Suppressor macrophage treated with lipopolysaccharide for 1 hour (primary cell): ENCODE measurements at places on chromosomes 5 and 9.

DNA sequence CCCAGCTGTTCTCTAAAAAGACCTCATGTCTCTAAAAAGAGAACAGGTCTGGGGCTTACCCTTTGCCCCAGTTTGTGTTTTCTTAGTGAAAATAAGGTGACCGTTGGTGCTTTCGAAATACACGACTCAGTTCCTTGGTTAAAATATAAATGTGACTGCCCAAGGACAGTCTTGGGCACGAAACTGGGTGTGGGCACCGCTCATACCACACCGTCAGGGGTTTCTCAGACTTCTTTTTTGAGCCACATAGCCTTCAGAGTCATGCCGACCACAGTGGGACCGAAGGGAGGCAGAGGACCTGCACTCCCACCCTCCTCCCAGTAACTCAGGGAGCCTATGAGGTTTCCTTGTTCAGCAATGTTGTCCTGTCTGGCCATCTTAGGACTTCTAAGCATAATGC, 6.5 kb downstream of the SNX18 start:
- no peak for DNase-seq

DNA sequence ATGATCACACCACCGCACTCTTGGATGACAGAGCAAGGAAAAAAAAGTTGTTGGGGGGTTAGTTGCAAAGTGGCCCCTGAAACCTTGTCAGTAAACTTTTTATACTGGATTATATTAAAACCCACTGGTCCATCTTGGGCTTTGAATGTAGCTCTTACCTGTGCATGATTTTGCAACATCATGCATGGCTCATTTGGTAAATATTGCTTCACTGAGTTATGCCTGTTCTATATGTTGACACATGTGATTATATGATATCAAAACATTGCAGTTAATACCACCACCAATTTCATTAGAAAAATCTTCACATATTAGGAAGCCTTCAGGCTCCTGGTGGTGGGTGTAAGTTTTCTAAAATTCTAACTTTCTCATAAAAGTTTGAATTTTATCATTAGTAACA, 41.9 kb downstream of the DYNC2I2 start:
- no peak for DNase-seq

GRCh38 chr5:124514956-124515355, 231.5 kb downstream of the ZNF608 start:
- DNase-seq: no peak

DNA sequence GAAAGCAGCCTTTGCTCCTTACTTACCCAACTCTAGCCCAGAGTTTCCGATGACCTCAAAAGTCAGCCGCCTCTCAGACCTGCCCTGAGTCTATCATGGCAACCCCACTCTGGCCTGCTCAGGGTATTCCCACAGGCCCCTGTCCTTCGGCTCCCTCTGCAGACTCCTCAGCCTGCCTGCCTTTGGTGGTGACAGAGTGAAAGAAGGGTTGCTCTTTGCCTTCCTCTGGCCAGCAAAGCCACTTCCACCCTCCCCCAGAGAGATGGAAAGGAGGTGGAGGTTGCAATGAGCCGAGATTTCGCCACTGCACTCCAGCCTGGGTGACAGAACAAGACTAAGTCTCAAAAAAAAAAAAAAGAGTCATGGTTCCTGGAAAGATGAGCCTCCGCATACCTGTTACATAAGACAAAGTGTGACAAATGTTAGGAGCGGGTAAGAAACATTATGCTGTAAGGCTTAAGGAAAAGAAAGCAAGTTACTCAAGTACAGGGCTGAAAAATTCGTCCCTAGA, 2.3 kb upstream of the SMIM33 start:
- peak; percentile 87 for DNase-seq

DNA sequence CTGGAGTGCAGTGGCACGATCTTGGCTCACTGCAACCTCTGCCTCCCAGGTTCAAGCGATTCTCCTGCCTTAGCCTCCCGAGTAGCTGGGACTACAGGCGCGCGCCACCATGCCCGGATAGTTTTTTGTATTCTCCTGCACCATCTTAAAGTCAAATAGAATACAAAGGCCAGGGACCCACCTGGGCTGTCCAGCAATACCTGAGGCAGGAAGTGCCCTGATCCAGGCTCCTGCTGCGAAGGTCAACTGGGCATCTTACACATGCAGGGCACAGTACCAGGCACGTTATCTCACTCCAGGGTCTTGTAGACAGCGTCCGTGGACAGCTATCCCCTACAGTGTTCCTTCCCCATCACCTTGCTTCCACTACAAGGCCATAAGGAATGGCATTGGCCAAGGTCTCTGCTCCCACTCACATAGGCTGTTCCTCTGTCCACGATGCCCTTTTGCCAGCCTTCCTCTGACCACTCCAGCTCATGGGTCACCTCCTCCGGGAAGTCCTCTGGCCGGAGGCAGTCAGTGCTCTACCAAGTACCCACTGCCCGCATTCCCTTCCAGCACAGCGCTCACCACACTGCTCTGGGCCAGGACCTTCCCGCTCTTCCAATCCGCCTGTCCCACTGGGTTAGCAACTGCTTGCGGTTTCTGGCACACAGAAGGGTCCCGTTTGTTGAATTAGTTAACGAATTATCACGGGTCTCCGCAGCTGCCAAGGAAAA, 978 bp downstream of the P4HA2 start:
- DNase-seq: no peak

DNA sequence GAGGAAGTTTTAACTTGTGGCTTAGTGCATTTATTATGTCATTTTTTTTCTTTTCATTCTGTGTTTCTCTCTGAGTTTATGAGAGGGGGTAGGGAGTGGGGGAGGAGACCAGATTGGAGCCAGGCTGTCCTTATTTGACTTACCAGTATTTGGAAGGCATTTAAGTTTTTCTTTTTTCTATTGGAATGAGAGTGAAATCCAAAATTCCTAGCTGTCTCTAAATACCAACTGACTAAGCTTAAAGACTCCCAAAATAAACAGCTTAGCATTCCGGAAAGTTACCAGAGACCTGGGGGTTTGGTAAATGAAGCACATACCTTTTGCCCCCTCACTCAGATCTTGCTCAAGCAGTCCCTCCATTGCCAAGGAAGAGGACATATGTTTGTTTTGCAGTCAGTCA, 581.9 kb upstream of the BRINP1 start:
- DNase-seq: no peak

- DNase-seq: no peak
Measured at GRCh38 chr5:75028090-75028489, 24.3 kb downstream of the GCNT4 start.

DNA sequence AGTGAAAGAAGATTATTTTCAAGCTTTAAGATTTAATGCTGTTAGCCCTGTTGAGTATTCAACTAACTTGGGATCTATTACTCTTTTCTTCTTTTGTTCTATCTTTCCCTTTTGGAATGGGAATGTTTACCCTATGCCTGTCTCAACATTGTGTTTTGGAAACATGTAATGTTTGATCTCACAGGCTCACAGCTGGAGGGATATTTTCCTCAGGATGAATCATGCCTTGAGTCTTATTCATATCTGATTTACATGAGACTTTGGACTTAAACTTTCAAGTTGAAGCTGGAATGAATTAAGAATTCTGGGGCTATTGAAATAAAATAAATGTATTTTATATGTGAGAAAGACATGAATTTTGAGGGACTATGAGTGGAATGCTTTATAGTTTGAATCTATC, 607.8 kb upstream of the PTGER4 start:
- no peak for DNase-seq
